ENCODE measurements at places on chromosomes 5 and 9.

GRCh38 chr9:14479163-14479560 is 165.2 kb upstream of the NFIB start:
- DNase-seq, result no peak

DNA sequence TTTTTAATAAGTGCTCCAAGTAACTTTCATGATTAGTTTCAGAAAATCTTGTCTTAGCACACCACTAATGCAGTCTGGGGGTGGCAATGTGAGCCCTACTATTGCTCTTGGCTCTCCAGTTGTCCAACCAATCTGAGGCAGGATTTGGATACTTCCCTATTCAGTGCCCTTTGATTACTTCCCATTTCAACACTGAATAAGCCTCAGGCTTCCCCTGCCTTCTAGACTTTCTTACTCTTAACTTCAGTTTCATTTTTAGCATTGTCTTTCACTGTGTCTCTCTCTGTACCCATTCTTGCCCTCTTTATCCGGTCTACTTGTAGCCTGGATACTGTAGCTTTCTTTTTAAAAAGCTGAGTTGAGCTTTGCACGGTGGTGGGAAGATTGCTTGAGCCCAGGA is 186.1 kb downstream of the C9orf152 start:
- DNase-seq, result no peak

DNA sequence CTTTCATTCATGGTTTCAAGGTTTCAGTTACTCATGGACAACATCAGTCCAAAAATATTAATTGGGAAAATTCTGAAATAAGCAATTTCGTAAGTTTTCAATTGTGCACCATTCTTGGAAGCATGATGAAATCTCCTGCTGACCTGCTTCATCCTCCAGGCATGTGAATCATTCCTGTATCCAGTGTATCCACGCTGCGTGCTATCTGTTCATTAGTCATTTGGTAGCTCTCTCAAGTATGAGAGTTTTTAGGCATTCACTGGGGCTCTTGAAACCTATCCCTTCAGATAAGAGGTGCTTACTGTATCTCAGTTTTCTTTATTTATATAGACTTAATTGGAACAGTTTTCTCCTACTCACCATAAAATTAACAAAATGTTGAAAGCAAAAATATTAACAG is 293.0 kb downstream of the CDH12 start:
- no peak for DNase-seq

- no peak for DNase-seq
These were observed 14.4 kb upstream of the PAIP1 start for GRCh38 chr5:43571237-43571636.

Measured in stimulated activated CD8-positive, alpha-beta memory T cell treated with anti-CD3 and anti-CD28 coated beads, Interleukin-15, amount 100 ng/mL, for 4 hours (primary cell).